ENCODE measurements at places on chromosomes 6 and 20.

DNA sequence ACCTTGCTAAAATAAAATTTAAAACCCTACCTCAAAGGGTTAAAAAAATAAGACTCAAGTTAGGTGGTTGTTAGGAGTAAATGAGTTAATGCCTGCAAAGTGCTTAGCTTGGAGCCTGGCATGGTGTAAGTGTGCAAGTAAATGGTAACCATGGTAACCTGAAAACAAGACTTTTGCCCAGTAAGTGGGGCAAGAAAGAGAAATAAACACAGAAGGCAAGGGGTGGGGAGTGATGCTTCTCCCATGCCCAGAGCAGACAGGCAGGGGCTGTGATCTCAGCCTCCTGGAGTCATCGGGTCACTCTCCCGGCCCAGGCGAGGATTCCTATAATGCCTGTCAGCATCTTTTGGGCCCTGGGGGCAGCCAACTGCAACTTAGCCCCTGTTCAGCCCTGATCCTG is 59.2 kb upstream of the SLC32A1 start:
- DNase-seq, result no peak

GRCh38 chr6:134080171-134080795 is 27.9 kb upstream of the SLC2A12 start:
- DNase-seq, result no peak

DNA sequence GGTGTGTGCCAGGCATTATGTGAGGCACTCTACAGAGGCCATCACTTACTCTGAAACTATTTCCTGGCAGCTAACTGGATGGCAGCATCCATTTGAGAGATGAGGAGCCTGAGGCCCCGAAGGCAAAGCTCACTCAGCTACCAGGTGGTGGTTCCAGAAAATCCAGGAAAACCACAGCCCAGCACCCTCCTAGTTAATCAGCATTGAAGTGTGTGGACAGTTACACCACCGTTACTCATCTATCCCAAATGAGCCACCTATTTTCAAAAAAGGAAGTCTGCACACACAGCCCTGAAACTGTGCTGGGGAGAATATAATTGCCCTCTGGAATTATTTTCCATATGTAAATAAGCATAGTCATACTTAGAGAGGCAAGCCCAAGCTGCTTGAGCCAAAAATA is 67.4 kb downstream of the CNBD2 start:
- no peak for DNase-seq

DNA sequence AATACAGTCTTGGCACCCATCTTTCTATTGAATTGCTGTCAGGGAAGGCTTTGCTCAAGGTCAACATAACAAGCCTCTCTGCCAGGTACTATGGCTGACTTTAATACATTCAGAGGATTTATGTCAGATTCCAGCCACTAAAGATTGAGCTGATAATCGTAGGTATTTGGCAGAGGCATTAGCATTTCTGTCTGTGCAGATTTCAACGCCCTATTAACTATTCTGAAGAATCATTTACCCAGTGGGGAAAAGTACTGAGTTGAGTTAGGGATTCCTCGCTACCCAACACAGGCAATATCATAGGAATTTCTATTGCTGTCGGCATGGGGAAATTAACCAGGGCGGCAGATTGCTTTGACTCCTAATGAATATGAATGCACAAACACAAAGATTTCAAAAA is 233.7 kb upstream of the SPTLC3 start:
- no peak for DNase-seq

- no peak for DNase-seq
Observed at GRCh38 chr20:34896086-34896621, 19.7 kb downstream of the ACSS2 start.

DNA sequence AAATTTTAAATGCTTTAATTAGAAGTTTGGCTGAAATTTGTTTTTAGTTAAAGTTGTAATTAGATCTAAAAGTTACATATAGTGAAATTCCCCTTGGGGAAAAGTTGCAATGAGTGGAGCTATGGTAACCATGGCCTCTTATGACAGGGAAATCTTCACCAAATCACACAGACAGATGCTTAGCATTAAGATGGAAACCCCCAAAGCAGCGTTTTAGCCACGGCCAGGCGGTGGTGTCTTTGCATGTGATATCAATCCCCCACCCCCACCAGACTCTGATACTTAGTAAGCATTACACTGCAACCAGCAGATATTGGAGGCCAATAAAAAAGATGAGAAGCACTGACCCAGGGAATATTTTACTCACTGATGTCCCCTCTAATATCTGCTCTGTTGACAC is 75.7 kb downstream of the REPS1 start:
- no peak for DNase-seq

- no peak for DNase-seq
Observed at GRCh38 chr6:147624946-147625515, 116.5 kb downstream of the SAMD5 start.

- DNase-seq, result no peak
Observed at GRCh38 chr20:38113401-38114325, 51.4 kb downstream of the TGM2 start.

GRCh38 chr6:56605435-56605834 is 37.3 kb downstream of the DST start:
- no peak for DNase-seq

- no peak for DNase-seq
Observed at GRCh38 chr6:6479785-6480184, 108.7 kb upstream of the LY86 start.

- DNase-seq, result no peak
Observed at GRCh38 chr6:170369403-170369802, 62.8 kb downstream of the FAM120B start.

DNA sequence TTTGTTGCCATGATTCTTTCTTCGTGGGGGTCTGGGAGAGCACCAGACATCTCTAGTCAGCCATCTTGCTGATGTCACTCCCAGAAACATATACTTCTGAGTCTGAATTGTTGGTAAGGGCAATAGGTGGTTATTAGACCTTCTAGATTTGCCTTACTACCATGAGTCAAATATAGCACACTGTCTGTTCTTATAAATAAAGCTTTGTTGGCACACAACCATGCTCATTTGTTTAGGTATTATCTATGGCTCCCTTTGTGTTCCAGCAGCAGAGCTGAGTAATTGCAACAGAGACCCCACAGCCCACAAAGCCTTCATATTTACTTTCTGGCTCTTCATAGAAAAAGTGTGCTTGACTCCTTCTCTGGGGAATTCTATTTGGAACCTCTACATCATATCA is 62.9 kb downstream of the CDH26 start:
- DNase-seq, result no peak

DNA sequence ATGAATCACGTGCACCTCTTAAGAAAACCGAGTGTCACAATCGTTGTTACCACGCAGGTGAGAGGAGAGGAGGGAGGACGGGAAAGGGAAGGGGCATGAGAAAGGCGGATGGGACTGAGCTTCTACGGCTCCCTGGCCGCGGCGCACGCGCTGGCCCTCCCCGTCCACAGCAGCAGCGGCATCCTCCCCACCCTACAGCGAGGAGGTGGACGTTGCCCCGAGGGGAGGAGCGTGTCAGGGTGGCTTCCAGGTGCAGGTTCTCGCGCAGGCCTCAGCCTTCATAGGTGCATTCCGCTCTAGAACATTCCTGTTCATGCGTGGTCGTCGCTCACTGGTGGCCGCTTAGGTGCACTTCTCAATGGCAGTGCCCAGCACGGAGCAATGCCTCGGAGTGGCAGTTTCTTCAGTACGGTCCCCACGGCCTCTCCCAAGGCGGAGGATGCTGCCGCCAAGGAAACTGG is 29.7 kb upstream of the AFDN start:
- no peak for DNase-seq

DNA sequence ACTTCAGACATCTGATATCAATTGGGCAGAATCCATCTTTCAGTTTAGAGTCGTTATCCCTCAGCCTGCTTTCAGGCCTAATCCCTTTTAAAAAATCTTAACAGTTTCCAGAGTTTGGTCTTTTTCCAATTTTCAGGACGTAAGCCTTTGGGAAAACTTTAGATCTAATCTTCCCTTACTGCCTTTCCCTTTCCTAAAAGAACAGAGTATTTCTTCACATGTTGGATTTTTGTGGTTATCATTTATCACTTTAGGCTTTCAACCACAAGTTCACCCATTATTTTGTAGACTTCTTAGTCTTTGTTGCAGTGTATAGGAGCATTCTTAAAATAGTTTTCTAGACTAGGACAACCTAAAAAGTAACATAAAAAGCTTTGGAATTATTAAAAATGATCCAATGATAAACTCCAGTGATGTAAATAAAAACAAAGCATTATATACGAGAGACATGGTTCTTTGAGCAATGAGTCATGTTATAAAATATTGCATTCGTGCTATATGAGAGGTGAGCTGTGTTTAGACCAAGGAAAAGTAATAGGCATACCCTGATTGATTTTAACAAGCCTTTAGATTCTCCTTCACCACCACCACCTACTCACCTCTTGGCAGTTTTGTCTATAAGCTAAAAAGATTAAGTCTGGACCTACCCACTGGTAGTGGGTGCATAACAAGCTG is 90.4 kb upstream of the MCHR2 start:
- no peak for DNase-seq

- no peak for DNase-seq
Observed at GRCh38 chr6:85049282-85049681, 284.9 kb upstream of the TBX18 start.

DNA sequence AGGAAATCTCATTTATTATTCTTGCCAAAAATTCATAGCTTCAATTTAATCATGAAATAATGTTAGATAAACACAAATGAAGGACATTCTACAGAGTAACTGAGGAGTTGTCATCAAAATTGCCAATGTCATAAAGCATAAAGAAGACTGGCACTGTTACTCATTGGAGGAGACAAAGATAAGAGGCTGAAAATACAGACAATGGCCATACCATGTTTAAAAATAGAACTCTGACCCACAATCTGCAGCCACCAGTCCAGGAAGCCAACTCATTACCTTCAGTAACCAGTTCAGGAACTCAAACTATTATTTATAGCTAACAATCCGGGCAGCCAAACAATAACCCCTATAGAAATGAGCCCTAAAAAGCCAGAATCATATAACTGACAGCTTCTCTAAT is 795.6 kb downstream of the TENT5A start:
- no peak for DNase-seq

- no peak for DNase-seq
Observed at GRCh38 chr6:79841577-79842375, 105.6 kb downstream of the ELOVL4 start.

- DNase-seq, result no peak
Observed at GRCh38 chr6:62971976-62972658, 239.2 kb upstream of the FKBP1C start.

GRCh38 chr20:8002056-8002455 is 17.5 kb downstream of the TMX4 start:
- DNase-seq, result no peak

GRCh38 chr6:85866758-85867401 is 224.2 kb upstream of the SYNCRIP start:
- DNase-seq, result no peak

GRCh38 chr6:117906958-117907600 is at the start of gene SLC35F1:
SLC35F1 (plus strand) TSS chr6:117907264.
- peak; percentile 90 for DNase-seq

DNA sequence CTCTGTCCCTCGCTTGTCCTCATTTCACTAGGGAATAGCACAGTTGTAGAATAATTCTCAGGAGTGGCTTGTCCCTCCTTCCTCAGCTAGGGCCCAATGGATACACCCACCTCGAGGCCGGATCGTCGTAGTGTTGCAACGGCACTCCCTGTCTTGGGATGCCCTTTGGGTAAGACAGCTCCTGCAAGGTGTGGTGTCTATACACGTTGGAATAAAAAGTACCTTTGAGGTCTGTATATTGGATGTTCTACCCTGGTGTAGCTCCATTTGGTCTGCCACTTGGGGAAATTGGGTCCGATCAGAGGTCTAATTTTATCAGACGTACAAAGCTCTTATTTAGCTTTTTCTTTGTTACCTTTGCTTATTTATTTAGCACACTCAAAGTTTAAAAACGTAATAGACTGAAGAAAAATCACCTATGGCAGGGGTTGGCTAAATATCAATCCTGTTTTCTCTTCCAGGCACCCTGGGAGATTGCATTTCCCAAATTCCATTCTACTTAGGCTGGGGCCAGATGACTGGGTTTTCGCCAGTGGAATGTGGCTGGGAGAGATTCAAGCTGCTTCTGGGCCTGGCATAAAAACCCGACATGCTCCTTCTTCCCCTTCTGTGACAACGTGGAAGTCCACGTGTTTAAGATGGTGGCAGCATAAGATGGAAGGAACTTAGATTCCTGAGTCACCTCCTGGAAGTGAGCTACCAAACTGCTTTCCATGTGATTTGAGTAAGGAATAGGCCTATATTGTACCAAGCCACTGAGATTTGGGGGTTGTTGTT is 82.3 kb upstream of the CD83 start:
- DNase-seq, result no peak

DNA sequence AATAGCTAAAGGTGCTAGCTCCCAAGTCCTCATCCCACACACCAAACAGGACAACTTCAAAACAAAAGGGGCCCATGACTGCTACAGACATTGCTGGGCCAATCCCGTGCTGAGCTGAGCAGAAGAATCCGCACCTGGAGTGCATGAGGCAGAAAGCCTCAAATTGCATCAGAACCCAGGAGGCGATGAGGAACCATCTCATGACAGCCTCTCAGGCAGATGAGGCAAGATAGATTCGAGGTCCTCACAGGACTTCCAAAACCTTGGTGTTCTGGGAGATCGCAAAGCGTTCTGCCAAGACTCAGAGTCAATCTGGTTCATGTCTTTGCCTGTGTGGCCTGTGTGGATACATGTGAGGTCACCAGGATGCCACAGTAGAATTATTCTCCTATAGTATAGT is 32.8 kb upstream of the SSTR4 start:
- no peak for DNase-seq

GRCh38 chr6:72649032-72649984 is 27.4 kb downstream of the KCNQ5 start:
- DNase-seq, result no peak

DNA sequence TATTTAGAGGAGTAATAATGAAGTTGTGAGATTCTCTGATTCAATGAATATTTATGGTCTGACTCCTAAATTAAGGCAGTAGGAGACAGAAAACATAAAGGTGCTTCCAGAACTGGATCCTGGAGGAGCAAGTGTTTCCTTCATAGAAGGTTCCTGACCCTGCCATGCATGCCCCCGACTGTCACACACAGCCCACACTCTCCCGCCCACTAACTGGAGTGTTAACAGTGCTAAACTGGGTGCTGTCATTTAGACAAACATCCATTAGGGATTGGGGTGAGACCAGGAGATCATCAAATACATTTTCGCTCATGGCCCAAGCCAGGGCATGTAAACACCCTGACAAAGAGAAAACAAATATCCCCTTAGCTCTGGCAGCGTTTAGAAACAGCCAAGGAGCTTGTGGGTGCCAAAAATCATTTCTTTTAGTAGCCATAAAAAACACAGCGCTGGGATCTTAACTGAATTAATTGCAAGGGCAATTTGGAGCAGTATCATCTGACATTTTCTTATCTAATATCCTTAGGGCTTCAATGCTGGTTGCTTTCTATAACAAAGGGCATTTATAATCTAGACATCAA is 46.8 kb downstream of the INSM1 start:
- DNase-seq, result no peak

GRCh38 chr6:109460161-109460829 is 4.7 kb upstream of the MICAL1 start:
- DNase-seq, result no peak

All from D341Med (cell line).